KG1 (cell line): ENCODE measurements at places on chromosomes 12 and 14.

- DNase-seq, result no peak
Measured at GRCh38 chr12:12191008-12191407, 75.8 kb downstream of the LRP6 start.

DNA sequence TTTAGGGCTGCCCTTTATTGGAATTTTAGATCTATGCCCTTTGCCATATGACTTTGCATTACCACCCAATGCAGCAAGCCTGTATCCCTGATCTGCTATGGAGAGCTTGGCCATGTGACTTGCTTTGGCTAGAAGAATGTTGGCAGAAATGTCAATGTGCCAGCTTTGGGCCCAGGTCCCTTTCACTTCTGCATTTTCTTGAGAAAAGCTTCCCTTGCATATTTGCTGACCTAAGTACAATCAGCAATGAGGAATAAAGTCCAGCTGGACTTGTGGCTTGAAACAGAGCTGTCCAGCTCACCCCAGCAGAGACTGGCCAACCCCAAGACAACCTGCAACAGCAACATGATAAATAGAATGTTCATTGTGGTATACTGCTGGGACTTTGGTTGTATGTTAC lies 135.9 kb downstream of the PAH start:
- DNase-seq, result no peak

GRCh38 chr14:102249041-102249440 lies 55.9 kb downstream of the MOK start:
- DNase-seq, result no peak

DNA sequence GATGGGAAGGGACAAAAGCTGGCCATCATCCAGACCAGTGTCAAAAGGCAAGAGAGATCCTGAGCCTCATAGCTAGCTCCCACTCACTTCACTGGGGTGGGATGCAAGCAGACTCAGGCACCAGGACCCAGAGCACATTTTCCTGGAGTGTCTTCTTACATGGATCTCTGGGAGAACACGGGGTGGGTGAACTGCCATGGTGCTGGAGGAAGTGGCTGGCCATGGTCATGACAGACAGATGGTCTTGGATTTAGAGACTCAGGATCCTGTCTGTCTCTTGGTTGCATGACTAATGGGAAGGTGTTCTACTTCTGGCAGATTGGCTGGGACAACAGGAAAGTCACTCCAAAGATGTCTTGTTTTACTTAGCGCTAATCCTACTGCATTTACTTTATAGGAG lies 311.5 kb downstream of the ATP23 start:
- DNase-seq, result no peak

GRCh38 chr12:116714175-116714574 lies 23.7 kb downstream of the SPRING1 start:
- no peak for DNase-seq

- DNase-seq, result no peak
Measured at GRCh38 chr14:33039311-33039710, 100.6 kb downstream of the NPAS3 start.

GRCh38 chr12:4717806-4718205 lies 2.4 kb upstream of the GALNT8 start:
- no peak for DNase-seq

DNA sequence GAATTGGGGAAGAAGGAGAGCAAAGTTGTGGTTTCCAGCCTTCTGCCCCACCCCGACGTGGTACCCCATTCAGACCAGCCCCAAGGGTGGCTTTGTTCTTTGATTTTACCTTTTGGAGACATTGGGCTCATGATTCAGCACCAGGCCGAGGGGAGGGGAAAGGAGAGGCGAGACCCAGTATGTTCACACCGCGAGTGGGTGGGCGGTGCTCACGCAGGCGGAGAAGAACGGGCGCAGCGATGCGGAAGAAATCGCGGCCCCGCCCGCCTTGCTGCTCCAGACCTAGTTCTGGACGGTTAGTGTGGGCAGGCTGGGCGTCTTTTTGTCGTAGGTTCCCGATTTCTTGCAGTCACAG lies 963 bp downstream of the ATL1 start:
- DNase-seq, result no peak

DNA sequence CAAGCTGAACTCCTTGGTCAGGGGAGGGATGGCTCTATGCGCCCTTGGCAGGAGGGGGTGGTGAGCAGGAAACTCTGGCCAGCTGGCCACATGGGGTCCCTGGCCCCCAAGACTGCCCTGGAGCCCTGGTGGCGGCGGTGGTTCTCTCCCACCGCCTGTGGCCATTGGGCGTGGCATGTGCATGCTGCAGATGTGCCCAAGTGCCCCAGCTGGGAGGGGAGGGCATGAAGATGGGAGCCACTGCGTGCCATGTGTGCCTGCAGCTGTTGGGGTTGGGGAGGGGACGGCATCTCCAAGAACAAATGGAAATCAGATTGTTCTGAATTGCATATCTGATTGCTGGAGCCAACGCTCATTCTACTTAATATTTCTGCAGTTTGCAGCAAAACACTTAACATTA lies 115.7 kb upstream of the IGF1 start:
- no peak for DNase-seq

GRCh38 chr12:6372403-6373003 lies 2.9 kb downstream of the SCNN1A start:
- no peak for DNase-seq

- no peak for DNase-seq
Measured at GRCh38 chr14:58801086-58801485, 163.3 kb downstream of the DACT1 start.

GRCh38 chr12:41140117-41140516 lies 48.0 kb upstream of the PDZRN4 start:
- DNase-seq, result no peak

- no peak for DNase-seq
Measured at GRCh38 chr12:53502983-53503728, 2.1 kb downstream of the TARBP2 start.

GRCh38 chr12:65100140-65100539 lies 21.0 kb downstream of the WIF1 start:
- no peak for DNase-seq

DNA sequence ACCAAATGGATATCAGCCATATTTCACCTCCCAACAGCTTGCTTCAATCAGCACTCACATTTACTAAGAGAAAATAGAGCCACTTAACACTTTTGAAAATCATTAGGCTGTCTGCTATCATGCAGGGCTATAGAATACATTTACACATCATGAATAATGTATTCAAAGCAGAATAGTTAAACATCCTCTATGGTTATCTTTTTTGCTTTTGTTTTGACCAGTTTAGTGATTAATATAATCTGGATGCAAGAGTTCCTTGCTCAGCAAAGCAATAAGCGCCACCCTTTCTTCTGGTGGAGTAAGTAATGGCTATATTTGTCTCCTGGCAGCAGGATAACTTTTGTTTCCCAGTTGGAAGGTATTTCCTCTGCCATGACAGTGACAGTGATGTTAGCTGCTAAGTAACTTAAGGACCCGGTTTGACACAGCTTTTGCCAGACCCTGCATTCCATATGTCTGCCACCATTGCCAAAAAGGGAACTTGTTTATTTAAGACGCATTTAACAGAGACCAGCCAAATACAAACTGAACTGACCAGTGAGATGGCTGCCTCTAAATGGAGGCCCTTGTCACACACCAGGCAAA lies 70.3 kb upstream of the NR2C1 start:
- DNase-seq, result no peak

DNA sequence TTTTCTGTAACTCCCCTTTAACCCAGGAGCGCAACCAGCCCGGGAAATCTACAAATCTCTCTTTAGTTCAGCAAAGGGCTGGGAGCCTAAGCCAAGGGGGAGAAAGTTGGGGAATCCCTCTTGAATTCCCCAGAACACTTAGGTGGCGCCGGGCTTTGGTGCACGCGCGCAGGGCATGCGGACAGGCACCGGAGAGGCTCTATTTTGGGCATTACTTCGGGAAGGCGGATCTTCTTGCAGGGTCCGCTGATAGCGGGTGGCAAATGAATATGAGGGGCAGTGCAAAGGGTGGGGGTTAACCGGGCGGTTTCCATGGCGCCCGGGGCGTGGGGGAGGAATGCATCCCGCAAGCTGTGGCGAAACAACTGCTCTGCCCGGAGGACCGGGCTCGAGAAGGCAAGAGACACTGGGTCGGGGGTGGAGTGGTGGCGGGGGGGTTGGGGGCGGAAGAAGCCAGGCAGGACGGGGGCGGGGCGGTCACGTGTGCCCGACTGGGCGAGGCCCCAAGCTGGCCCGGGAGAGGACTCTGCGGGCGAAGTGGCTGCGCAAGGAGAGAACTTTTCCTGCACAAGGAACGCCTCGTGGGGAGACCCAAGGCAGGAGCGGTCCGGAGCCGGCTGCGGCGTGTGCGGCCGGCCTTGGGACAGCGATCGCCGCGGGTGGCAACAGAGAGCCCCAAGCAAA lies at the start of gene FLVCR2:
TSS of gene FLVCR2 (plus strand) at position 519 of the 684 bp plus-strand sequence. CDS start 353 bp downstream, outside the sequence.
- peak; percentile 44 for DNase-seq

DNA sequence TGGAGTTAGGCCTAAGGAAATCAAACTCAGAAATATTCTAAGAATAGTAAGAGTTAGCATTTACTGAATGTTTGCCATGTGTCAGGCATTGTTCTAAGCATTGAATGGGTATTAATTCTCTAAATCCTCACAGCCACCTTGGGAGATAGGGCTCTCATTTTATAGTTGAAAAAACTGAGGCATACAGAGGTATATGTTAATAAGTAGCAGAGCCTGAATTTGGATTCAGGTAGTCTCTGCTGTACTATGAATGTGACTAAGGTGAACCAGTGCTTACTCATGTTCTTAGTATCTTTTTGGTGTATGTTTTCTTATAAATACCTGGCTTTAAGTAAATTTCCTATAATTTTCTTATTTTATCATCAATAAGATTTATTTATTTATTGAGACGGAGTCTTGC lies 8.1 kb downstream of the ARF6 start:
- DNase-seq, result no peak

- no peak for DNase-seq
Measured at GRCh38 chr12:93812626-93813025, 135.5 kb downstream of the CRADD start.

GRCh38 chr14:74034572-74034971 lies 15.4 kb downstream of the BBOF1 start:
- no peak for DNase-seq

DNA sequence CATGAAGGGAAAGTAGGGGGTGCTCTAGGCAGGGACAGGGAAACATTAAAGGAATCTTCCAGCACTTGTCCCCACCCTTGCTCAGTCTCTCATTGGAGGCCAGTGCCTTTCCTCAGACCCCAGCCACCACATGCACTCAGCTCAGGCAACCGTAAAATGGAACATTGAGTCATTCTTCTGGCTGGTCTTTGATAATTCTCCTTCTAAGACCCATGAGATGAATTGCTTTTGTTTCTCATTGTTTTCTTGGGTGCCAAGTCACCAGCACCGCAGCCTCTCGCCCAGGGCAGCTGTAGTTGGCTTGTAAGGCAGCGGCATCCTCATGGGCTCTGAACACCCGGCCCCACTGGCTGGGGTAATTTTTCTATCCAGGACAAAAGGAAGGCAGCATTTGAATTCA lies 108.2 kb downstream of the PHETA1 start:
- no peak for DNase-seq

DNA sequence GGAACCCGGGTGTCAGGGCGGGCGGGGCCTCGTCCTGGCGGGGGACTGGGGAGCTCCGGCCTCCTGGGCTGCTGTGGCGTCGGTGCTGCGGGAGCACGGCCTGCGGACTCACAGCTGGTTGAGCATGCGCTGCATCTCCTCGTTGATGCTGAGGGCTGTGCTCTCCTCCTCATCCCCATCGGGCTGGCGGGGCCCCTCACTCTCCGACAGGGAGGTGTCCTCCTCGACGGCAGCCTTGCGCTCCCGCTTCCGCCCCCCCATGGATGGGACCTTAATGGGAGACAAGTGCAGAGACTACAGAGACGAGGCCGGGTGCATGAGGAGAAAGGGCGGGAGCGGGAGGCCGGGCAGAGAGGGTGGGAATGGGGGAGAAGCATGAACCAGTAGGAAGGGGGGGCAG lies 7.3 kb downstream of the IFFO1 start:
- DNase-seq, result no peak

- DNase-seq, result no peak
Measured at GRCh38 chr14:89736881-89737280, 217.6 kb downstream of the EFCAB11 start.

DNA sequence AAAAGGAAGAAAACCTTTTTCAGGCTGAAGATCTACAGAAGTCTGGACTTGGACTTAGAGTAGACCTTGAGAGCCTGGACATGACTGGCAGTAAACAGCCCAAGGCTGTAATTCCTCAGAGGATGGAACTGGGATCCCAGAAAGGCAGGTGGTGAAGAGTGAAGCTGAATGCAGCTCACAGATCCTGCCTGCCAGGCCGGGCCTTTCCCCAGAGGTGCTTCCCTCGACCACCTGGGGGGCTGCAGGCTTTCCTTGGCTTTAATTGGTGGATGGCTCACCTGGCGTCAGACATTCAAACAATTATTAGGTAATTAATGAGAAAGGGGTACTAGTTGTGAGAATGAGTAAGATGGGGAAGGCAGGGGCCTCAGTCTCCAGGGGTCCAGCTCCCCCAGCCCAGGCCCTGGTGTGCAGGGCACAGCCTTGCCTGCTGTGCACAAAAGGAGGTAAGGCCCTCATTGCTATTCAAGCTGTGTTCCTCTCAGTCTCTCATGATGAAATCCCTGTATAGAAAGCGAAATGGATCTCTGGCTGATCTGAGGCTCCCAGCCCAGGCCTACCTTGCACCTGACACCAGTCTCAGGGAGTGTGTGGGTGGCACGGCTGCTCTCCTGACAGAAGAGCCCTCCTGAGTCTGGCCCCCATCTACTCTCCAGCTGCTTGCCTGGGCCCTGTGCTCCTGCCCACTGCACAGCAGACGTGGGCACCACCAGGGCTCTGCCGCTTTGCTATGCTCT lies 63.0 kb upstream of the TCL1A start:
- no peak for DNase-seq

GRCh38 chr12:48779869-48780268 lies 9.0 kb downstream of the ADCY6 start:
- DNase-seq, result no peak
